NCI-H187 (cell line): ENCODE measurements at places on chromosomes 4 and X.

DNA sequence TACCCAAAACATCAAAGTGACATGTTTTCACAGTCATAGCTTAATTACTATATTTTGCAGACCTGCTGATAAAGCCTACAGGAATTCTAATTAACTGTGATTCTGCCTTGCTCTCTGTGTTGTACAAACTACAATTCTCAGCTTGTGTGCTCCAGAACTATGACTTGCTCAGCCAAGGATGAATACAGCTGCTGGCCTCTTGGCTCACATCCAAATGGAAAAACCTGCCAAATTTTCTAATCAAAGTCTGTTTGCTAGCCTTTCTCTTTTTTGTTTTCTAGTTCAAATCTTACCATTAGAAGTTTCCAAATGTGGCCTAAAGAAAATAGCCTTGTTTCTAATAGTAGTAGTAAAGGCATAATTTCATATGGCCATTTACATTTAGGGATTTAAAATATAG, 1176.8 kb downstream of the FAM133A start:
- no peak for DNase-seq

DNA sequence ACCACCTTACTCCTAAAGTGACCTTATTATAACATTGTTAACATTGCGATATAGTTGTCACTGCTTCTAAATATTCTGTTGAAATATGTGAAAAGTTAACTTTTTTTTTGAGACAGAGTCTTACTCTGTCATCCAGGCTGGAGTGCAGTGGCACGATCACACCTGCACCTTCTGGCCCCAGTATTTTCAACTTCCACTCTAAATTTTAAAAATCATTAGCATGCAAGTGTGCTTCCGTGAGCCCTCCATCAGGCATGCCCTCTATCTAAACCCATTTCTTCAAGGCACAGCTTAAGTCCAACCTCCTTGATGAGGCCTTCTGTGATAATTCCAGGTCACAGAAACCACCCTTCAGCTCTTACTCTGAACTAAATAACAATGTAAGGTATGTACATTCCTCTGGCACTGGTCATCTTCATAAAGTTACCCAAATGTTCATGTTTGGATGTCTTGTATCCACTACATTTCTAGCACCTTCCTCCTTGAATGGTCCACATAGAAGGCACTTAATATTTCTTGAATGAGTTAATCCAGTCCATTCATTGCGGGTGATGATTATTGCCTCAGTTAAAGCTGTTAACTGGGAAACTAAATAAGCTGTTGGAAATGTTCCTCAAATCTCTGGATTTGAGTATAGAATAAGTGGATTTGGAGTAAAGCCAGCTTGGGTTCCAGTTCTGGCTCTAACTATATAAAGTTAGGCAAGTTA, 38.6 kb upstream of the TMEM131L start:
- DNase-seq: no peak

DNA sequence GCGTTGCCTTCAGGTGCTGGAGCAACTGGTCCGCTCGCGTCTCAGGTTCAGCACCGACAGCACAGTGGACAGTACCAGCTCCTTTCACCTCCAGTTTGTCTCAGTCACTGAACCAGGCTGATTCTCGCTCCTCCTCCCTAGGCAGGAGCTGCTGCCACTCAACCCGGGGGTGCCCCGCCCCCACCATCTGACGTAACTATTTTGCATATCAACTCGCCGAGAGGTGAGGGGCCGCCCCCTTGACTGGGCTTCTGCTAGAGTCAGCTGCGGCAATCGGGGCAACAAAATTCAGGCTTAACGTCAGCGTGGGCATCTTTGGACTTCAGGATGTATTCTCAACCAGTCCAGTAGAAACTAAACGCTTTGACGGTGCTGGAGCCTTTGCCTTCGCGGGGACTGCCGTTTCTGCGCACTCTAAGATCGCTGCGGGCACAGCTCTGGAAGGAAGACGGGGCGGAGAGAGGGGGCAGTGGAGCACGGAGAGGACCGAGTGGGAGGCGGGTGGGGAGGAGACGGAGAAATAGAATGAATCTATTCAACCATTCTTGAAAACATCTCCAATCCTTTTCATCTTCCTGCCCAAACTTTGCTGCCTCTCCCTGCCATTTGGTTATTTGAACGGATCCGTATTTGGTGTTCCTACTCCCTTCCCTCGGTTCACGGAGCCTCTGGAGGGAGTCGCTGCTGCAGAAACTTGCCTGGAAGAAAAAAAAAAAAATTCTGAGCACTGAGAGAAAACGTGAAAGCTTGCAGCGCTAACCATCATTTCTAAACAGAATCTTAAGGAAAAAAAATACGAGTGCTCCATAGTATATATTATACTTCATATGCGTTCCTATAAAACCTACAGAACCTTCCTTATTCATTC, at the start of gene FSTL5:
Gene FSTL5, minus strand, starts transcription at position 109 of the 868 bp plus-strand sequence. CDS start 52,604 bp downstream, outside the sequence.
- DNase-seq: no peak

- DNase-seq: no peak
Observed at GRCh38 chrX:110858565-110858964, 62.9 kb upstream of the CHRDL1 start.

DNA sequence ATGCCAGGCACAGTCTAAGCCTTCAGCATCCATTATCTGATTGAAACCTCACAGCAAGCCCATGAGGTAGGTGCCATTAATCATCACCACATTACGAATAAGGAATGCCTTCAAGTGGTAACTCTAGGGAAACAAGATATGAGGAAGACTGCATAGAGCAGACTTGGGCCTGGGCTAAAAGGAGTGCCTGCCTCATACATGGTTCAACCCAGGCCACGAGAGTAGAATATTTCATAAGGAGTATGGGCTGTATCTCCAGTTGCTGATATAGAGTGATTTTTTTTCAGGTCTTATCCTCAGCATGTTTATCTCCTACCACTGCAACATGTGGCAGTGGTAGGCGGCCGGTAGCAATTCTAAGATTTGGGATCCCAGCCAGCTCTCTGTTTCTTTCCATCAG, 51.7 kb downstream of the ATP11C start:
- DNase-seq: no peak

DNA sequence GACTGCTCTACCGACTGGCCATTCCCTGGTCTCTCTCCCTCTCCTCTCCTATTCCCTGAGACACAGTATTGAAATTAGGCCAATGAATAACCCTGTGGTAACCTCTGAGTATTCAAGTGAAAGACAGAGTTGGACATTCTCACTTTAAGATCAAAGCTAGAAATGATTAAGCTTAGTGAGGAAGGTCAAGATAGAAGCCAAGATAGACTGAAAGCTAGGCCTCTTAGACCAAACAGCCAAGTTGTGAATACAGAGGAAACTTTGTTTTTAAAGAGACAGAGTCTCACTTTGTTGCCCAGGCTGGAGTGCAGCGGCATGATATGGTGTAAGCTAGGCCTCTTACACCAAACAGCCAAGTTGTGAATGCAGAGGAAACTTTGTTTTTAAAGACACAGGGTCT, 64.6 kb downstream of the KDM6A start:
- no peak for DNase-seq

- no peak for DNase-seq
Observed at GRCh38 chr4:6625256-6625655, 15.2 kb upstream of the MRFAP1 start.

- no peak for DNase-seq
Observed at GRCh38 chrX:41542135-41542534, 95.0 kb downstream of the NYX start.

GRCh38 chr4:164134388-164134787, 619.5 kb upstream of the SMIM31 start:
- DNase-seq: no peak

GRCh38 chr4:159652871-159653270, 550.0 kb downstream of the RAPGEF2 start:
- DNase-seq: no peak

DNA sequence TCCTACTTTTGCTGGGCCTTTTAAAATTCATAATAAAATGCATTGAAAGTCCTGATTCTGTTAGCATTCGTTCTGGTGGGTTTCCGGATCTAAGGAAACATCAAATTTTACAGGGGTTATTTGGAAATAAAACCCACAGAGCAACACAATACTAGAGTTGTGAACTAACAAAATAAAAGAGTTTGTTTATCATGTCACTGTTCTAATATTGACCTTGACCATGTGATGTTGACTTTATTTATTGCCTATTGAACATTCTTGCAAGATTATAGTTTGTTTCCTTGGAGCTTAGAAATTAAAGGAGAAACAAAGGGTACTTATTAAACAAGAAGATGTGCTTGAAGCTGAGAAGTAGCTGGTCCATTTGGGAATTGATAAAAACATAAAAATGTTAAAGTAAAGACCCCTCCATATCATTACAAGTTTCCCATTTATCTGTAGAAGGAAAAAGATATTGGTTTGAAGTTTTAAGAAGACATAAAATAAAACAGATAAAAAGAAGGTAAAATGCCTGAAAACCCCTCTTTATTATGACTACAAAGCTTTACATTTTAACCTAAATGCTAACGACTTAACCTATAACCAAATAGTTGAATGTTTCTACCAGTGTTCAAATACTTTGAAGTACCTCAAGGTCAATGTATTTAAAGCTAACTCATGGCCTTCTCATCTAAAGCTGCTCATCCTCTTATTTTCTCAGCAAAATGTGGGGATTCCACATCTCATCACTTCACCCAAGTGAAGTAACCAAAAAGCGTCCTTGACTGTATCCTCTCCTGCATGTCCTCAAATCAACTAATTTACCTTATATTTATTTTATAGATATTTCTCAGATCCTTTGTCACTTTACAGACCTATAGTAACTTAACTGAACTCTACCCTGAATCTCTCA, 179.6 kb downstream of the GASK1B start:
- DNase-seq: no peak

- peak; percentile 11 for DNase-seq
Observed at GRCh38 chr4:73019462-73020047, 50.0 kb downstream of the COX18 start.

DNA sequence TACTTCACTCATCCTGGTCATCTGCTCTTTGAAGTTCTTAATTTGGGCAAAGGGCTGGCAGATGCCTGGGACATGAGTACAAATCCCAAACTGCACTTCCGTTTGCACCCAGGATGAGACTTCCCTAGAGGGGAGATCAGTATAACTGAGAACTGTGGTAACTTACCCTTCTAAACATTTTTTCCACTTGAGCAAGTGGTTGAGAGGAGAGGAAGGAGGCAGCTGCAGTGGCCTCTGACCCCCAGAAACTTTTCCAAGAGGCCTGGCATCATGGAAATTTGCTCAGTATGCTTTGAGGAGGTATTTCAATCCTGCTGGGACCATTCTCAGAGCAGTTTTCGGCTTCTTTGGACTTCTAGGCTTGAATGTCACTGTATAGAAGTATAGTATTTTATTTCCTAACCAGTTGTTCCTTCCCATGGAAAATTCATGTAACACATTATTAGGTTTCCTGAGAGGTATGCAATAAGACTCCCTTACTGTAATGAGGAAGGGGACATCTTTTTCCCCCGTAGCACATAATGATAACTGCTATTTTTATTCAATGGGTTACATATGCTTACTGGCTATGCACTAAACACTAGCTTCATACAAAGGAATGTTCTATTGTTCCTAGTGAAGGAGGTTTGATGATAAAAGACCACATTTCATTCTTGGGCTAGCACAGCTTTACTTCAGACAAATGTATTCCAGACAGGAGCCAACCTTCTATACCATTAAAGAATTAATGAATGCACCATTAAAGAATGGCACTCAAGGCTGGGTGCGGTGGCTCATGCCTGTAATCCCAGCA, 129.3 kb downstream of the SHROOM3 start:
- no peak for DNase-seq

- no peak for DNase-seq
Observed at GRCh38 chr4:76209881-76210280, 3.7 kb downstream of the SCARB2 start.

DNA sequence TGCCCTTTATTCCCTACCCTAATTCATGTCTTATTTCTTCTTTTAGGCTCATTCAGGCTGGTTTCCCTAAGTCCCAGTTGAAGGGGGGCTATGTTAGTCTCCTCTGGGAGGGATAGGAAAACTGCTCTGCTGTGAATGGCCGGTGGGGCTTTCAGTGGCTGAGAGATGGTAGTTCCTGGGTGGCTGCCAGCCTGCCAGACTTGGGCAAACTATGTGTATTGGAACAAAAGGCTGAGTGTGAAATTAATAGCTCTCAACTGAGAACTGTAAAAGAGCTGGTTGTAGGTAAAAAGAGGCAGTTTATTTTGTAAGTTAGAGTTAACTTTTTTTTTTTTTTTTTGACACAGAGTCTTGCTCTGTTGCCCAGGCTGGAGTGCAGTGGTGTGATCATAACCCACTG, 28.8 kb downstream of the ARHGAP10 start:
- no peak for DNase-seq

DNA sequence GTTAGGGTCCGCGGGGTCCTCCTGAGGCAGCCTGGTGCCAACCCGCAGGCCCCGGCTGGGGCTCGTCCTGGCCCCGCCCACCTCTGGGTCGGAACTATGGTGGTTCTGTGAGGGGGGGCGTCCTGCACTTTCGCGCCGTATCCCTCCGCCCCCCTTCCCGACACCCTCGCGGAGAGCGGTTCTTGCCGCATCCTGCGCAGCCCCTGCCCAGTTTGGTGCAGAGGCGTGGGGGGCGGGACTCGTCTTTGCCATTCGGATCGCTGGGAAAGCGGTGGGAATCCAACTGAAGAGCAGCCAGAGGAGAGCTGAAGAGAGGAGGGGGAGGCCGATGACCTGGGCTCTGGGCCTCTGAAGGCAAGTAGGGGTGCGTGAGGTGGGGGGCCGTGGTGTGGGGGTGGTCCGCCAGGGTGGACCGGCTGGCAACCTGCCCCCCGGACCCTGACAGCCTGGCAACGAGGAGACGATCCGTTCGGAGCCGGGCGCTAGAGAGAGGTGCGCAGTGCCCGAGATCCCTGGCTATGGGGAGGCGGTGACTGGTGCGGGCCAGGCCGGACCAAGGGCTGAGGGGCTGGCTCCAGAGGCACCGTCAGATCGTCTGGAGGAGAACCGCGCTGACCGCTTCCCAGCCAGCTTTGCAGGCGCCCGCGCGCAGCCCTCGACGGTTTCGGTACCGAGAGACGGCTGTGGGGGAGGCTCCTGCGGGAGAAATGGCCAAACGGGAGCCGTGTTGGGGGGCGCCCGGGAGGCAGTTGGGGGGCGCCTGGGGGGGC, at the start of gene GPRASP1:
Gene GPRASP1, plus strand, starts transcription at position 242 of the 770 bp plus-strand sequence. CDS start 2,431 bp downstream, outside the sequence.
- no peak for DNase-seq

GRCh38 chr4:57084360-57084759, 25.8 kb downstream of the IGFBP7 start:
- DNase-seq: no peak

- no peak for DNase-seq
Observed at GRCh38 chr4:3223956-3224748, 24.8 kb upstream of the MSANTD1 start.

DNA sequence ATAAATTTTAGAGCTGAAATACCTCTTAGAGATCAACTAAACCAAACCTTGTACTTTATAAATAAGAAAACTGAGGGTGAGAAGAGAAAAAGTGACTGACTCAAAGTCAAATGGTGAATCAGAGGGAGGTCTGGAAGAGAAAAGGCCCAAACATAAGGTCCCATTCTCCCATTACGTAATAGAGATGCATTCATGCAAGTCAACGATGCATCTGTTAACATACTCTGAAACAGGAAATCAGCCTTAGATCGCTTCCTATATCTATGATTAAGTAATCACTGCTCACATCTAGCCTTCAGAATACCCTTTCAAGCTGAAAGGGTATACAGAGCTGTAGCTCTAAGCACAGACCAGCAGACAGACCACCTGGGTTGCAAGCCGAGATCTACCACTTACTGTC, 6.5 kb downstream of the RNF150 start:
- DNase-seq: no peak

- DNase-seq: no peak
Observed at GRCh38 chr4:36163198-36163597, 81.1 kb downstream of the ARAP2 start.

GRCh38 chrX:112003909-112004308, 78.7 kb downstream of the TRPC5 start:
- DNase-seq: no peak

GRCh38 chr4:188691811-188692210, 552.6 kb downstream of the TRIML1 start:
- no peak for DNase-seq
